ENCODE measurements at places on chromosomes 2 and 18. TPM values are rescaled to one million over a fixed set of nuclear protein-coding genes. Genes with fewer than 3 reads are reported as not detected.

GRCh38 chr2:229733611-229734245 is 19.4 kb upstream of the DNER start:
- DNase-seq = peak; percentile 11

DNA sequence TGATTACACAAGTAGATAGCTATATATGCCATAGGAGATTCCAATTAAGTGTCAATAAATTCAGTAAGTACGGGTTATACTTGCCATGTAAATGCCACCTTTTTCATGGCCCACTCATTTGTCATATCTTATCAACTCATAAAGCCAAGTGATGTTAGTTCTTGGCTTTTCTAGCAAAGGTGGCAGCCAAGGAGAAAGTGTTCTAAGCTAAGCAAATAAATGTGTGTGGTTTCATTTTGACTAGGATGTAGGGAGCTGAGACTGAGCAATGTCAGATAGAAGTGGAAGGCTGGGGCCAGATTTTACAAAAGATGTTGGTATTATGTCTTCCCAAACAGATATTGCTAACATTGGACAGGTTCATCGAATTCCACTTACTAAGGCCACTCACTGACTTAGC is 952.0 kb downstream of the SLC4A3 start:
- no peak for DNase-seq

DNA sequence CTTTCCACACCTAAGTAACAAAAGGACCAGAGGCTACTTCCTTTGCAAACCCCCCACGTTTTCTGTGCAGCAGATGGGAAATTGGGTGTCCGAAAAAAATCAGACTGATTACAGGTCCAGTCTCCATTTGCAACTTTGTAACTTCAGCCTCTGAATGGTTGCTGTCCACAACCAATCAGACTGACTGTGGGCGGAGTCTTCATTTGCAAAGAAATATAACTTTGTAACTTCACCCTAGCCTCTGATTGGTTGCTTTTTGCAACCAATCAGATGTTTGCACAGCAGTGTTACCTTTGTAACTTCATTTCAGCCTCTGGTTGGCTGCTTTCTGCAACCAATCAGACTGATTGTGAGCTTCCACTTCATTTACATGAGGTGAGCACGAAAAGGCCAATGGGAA is 27.8 kb upstream of the CACNB4 start:
- no peak for DNase-seq

Gene EFEMP1
- 35.9 TPM for total RNA-seq

DNA sequence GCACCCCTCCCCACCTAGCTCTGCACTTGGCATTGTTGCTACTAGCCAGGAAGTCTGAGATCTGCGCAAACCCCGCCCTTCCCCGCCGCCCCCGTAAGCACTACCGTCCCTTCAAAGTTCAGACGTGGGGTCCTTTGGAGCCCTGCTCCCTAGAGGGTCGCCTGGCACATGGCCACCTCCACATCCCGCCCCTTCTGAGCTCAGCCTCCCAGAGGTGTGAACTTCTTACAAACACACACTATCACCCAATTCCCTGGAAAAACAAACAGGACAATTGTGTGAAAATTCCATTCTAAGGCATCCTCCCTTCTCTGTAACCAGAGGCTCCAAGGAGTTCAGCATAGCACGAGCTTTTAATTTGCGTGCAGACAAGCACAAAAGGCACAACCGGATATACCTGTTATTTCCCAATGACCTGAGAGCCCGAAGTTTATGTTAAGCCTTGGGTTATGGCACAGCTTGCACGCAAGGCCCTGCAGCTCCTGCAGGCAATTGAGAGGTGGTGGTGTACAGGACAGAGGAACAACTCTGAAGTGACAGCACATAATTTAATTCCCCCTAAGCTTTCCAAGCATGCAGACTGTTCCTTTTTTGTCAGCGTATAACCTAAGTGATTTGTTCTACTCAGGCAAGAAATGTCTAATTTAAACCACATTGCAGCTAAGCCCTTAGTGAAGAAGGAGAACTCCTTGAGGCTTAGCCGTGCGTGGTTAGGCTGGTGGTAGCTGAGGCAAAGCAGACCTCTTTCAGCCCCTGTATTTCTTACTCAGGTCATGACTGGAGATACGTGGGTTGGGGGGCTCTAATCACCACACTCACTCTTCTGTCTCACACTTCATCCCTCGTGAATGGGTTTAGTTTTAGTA is 20.3 kb upstream of the CYP1B1 start:
- no peak for DNase-seq

DNA sequence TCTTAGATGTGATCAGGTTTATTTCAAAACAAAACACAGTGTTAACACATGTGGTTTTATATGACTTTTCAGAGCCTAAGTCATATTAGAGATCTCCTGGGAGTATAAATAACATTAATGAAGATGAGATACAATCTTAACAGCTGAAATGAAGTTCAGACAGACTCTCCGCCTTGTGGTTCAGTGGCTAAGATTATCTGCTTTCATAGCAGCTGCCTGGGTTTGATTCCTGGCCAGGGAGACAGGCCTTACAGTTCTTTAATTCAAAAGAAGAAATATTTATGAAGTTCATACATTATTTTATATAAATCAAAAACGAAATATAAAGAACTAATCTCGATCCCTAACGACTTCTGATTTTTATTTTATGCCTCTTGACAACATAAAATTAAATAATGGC is 35.2 kb upstream of the TTC32 start:
- no peak for DNase-seq

Gene ABHD3
- total RNA-seq = 4.2 TPM

DNA sequence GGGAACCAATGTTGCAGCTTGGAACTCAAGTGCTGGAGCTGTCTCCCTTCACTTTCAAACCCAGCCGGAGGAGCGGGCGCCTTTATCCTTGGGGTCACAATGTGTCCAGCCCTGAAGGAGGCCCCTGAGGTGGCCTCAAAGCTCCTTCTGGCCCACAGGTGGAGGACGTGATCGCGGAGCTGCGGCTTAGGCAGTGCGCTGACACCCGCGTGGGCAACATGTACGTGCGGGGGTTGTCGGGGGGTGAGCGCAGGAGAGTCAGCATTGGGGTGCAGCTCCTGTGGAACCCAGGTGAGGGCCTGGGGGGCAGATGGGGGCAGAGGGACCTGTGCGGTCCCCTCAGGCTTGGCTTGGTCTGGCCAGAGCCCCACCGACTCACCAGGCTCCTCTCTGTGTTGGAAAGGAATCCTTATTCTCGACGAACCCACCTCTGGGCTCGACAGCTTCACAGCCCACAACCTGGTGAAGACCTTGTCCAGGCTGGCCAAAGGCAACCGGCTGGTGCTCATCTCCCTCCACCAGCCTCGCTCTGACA is 13.5 kb downstream of the ABCG8 start:
- no peak for DNase-seq

DNA sequence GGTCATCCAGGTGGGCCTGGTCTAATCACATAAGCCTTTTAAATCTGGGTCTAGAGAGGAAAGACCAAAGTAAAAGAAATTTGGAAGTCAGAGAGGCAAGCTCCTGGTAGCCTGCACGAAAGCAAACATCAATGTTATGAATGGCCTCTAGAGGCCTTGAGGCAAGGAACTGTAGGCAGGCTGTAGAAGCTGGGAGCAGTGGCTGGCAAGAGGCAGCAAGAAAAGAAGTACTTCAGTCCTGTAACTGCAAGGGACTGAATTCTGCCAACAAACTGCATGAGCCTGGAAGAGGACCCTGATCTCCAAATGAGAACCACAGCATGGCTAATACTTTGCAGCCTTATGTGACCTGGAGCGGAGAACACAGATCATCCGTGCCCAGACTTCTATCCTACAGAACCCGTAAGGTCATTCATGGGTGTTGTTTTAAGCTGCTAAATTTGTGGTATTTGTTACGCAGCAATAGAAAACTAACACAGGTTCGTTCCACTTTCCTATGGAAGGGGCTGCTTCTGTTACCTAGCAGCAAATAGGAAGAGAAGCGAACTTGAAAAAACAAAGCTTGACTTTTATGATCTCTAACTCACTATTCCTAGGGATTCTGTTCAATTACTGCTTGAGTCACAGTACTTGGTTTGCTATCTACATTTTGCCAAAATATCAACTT is 1.2 kb downstream of the IMMT start:
- no peak for DNase-seq

GRCh38 chr18:40447820-40448219 is 1507.2 kb upstream of the PIK3C3 start:
- DNase-seq = no peak

Gene SLC9A4
- total RNA-seq = not detected

Gene TMEM185B
- total RNA-seq = 29.2 TPM

Gene IL1F10
- total RNA-seq = not detected
